ENCODE measurements at places on chromosomes 3 and 15. TPM values are rescaled to one million over a fixed set of nuclear protein-coding genes. Genes with fewer than 3 reads are reported as not detected.

CCNB2 gene
- total RNA-seq = 1.6 TPM

SNUPN gene
- 19.9 TPM for total RNA-seq

GXYLT2 gene
- total RNA-seq = 6.7 TPM

PLIN1 gene
- 3.0 TPM for total RNA-seq

INKA1 gene
- total RNA-seq = 3.3 TPM

DUOX2 gene
- total RNA-seq = under 0.01 TPM

- DNase-seq = no peak
Observed at GRCh38 chr3:184656829-184657681, 54.8 kb downstream of the MAGEF1 start.

GRCh38 chr15:44662478-44663409, 718 bp downstream of the SPG11 start:
- no peak for DNase-seq

DNA sequence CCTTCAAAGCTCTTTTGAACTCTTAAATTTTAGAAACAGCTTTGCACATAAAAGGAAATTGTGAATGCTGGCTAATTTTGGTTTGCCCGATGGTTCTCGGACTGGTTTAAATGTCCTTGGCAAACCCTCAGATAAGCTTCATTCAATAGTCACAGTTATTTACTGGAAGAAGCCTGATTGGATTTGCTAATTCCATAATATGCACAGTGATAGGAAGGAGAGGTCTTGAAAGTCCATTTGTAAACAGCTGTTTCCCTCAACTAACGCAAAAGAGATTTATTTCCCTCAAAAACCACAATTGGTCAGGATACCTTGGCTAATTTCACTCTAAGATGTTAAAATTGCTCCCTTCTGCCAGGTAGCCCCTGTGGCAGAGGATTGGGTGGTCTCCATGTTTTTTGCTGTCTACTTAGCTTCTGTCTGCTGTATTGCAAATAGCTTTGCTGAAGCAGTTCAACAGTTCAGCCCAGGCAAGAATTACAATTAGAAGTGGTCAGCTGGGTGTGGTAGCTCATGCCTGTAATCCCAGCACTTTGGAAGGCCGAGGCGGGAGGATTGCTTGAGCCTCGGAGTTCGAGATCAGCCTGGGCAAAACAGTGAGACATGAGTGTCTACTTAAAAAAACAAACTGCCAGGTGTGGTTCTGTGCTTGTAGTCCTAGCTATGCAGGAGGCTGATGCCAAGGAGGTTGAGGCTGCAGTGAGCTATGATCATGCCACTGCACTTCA, 30.6 kb upstream of the PROK2 start:
- peak; percentile 70 for DNase-seq

GRCh38 chr15:74036271-74037170, 42.0 kb downstream of the PML start:
- DNase-seq = no peak

DNA sequence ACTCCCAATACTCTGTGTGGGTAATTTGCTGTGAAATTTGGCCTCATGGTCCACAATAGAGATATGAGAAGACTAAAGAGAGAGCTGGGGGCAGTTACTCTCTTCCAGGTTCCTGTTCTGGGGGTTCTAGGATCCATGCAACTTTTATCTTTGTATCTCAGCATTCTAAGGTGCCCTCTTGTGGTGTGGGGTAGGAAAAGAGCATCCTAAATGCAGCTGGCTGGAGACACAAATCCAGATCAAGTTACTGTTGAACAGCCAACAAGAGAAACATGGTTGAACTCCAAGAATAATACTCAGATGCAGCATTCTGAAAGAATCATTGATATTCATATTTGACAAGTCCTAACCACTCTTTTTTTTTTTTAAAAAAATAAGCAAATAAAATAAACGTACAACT, 238.2 kb downstream of the GREM1 start:
- DNase-seq = no peak

- DNase-seq = no peak
Observed at GRCh38 chr3:167930453-167930852, 165.3 kb downstream of the GOLIM4 start.

DNA sequence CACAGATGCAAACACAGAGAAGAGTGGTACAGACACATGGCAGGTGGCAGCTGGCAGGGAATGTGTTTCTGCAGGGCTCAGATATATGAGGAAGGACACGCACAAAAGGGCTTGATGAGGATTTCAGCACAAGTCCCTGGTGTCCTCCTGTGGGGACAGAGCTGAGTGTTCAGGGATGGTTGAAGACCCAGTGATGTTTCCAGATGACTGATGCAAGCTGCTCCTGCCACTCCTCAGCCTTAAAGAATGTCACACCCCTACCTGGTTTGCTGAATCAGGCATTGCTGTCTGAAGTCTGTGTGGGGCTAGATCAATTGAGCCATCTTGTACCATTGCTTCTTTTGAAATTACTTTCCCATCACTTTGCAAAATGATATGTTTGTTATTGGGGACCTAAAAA, 40.2 kb downstream of the TNFAIP8L3 start:
- no peak for DNase-seq

GRCh38 chr3:196524527-196524926, 9.4 kb upstream of the SMCO1 start:
- no peak for DNase-seq

DNA sequence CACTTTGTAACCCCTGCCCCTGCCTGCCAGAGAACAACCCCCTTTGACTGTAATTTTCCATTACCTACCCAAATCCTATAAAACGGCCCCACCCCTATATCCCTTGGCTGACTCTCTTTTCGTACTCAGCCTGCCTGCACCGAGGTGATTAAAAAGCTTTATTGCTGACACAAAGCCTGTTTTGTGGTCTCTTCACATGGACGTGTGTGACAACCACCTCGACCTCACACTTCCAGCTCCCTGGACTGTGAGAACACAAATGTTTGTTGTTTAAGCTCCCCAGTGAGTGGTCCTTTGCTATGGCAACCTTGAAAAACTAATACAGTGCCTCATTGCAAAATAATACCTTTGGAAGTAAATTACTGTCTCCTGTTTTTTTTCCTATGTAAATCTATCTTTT, 299.2 kb upstream of the POU1F1 start:
- no peak for DNase-seq

DNA sequence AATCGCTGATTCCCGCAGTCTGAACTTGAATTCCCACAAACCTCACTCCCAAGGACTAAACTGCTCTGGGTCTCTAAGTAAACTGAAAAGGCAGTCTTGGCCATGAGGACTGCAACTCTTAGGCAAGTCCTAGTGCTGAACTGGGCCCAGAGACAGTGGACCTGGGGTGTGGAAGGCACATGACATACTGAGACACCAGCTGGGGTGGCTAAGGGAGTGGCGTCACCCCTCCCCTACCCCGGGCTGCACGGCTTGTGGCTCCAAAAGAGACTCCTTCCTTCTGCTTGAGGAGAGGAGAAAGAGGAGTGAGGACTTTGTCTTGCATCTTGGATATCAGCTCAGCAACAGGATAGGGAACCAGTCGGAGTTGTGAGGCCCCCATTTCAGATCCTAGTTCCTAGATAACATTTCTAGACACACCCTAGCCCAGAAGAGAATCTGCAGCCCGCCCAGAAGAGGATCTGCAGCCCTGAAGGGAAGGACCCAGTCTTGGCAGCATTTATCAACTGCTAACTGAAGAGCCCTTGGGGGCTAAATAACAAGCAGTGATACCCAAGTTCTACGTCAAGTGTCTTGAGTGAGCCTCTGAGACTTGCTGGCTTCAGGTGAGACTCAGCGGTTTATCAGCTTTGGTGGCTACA, 110.7 kb upstream of the C3orf80 start:
- no peak for DNase-seq

DNA sequence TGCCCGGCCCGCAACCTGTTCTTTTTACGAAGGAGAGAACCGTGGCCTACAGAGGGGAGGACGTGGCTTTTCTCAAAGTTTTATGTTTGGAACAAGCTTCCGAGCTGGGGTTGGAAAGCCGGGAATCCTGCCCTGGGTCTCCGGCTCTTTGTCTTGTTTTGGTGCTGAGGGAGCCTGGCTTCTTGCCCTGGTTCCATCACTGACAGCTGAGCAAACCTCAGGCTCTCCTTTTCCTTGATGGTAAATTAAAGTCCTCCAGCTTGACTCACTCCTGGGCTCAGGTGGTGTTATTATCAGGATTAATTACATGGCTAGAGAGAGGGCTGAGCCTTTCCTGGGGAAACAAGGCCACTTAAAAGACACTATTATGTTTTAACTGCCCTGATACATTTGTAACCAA, 289.5 kb upstream of the RGMA start:
- DNase-seq = peak; percentile 90

DNA sequence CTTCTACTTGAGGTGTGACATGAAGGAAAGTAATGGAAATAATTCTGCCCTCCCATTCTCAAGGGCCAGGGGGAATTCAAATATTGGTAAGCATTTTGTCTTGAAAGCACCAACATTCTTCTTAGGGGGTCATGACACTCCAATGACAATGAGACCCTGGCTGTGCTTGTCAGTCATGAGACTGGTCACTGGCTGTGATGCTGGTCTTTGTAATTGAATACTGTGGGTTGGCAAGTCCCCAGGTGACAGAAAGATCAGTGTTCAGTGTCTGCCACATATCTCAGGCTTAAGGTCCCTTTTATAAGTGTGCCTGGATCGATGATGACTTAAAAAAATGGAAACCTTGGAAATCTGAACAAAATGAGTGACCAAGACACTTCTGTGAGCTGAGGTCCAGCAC, 151.4 kb downstream of the SNRPN start:
- no peak for DNase-seq

Measured in esophagus muscularis mucosa (tissue), 4 donors.